Activated gamma-delta T cell (primary cell): ENCODE measurements at places on chromosomes 11 and 22.

DNA sequence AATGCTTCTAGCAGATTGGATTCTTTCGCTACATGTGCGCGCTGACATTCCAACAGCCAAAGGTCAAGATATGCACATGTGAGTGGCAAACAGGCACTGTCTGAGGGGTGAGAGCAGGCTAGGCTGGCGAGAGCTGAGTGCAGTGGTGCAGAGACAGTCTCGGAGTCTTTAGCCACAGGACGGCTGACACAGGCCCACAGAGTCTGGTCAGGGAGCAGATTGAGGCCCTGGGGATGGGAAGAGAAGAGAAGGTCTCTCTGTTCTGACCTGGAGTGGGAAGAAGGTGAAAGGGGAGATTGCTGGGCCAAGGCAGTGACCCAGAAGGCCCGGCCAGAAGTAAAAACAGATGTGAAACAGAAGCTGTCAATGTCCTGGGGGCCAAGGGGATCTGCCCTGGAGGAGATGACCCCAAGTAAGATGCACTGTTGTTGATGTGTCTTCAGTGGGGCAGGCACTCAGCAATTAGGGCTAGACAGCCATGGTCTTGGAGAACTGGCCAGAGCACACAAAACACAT is 197.8 kb downstream of the ETS1 start:
- DNase-seq = no peak

GRCh38 chr11:121464352-121464946 is 11.7 kb upstream of the SORL1-AS1 start:
- DNase-seq = peak; percentile 52

GRCh38 chr11:5336331-5336730 is 7.0 kb downstream of the OR51B5 start:
- no peak for DNase-seq

GRCh38 chr11:74471037-74471436 is 3.7 kb upstream of the KCNE3 start:
- DNase-seq = no peak

DNA sequence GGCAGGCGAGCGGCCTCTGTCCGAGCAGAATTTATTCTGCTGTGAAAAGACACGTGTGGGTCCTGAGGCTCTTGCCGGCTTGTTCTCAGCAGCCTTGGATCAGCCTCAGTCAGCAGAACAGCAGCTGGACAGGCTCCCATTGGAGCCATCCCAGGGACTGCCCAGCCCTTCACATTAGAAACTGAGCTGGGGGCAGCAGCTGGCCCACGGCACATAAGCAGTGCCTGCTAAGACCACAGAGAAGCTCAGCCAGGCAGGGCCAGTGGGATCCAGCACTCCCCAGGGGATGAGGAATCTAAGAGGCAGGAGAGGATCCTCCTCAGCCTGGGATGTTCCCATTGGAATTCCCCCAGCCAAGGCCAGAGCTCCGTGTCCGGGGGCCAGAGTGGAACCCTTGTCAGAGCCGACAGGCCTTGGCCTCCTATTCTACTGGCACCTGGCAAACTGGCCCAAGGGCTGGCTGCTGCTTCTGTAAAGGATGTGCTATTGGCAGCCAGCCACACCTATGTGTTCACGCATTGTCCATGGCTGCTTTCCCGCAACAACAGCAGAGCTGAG is 18.2 kb downstream of the RTN4R start:
- no peak for DNase-seq

DNA sequence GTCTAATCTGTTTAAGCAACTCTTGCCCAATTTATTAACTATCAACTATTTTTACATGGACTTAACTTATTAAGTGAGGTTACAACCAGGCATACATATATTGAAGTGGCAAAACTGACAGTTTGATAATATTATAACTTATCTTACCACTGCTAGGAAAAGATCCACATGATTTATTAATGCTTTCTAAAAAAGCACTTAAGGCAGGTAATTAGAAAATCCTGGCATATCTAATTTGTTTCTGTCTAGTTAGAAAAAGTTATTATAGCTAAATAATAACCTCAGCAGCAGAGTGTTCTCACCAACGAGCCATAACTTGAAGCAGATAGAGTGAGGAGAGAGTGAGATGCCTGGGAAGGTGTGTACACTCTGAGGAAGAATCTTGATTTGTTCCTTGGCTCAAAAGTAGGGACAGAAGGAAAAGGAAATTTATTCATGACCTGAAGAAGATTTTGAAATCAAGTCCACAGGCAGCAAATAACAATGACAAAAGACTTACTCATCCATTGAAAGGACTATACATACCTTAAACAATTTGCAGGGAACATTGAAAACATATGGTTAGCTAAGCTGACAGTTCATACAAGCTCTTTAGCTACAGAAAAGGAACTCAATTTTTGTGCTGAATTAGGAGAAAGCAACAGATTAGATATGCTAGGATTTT is 7.1 kb upstream of the MUC15 start:
- no peak for DNase-seq

DNA sequence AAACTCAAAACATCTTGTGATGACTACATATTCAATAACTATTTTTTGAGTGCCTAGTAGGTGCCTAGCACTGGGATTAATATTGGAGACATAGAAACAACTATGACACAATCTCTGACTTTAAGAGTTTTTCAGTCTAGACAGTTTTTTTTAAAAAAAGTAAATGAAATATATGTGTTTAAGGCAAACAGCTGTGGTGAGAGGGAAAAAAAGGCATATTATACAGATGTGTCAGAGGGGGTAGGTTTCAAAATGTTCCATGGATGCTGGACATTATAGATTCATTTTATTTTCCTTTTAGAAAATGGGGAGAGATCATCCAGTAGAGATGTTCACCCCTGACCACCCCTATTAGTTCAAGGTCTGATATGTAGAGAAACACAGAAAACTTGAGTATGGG is 90.8 kb downstream of the LUZP2 start:
- DNase-seq = no peak

- DNase-seq = no peak
Measured at GRCh38 chr22:32375678-32376450, 18.2 kb downstream of the RFPL3 start.

DNA sequence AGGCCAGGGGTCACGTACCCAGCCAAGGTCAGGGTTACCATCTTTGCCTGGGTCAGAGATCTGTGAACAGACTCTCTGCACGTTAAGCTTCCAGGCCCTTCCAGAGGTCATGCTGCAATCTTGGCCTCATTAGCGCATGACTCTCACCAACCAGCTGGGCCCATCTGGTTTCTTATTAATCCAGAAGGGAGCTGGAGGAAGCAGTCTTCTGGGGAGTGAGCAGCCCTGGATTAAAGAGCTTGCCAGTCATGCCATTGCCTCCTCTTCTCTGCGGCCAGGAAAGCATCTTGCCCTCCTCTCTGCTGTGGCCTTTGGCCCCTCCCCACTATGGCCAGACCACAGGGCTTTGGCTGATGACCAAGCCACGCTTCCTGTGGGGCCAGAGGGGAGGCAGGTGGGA is 57.4 kb downstream of the CHST1 start:
- no peak for DNase-seq

DNA sequence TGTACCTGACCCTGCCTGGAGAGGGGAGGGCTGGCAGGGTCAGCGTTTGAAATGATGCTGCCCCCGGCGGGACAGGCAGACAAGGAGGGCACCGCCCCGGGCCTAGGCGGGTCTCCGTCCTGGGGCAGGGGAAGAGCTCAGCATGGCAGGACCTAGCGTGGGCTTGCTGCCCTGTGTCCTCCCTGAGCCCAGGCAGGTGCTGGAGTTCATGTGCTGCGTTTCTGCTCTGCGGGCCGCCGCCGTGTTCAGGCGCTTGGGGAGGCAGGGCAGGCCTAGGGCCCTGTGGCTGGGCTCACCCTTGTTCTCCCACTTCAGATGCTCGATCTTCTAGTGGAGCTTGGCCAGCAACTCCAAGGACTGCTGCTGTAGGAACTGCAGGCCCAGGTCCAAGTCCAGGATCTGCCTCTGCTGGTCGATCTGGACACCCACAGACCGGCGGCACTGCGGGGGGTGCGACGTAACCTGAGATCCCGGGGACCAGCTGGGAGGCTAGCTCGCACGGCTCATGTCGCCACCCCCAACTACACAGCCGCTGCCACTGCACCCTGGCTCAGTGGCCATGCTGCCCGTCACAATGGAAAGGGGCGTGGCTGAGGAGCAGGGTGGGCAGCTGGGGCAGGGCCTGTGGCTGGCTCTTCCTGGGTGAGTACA is 84.4 kb downstream of the MED15 start:
- DNase-seq = no peak

DNA sequence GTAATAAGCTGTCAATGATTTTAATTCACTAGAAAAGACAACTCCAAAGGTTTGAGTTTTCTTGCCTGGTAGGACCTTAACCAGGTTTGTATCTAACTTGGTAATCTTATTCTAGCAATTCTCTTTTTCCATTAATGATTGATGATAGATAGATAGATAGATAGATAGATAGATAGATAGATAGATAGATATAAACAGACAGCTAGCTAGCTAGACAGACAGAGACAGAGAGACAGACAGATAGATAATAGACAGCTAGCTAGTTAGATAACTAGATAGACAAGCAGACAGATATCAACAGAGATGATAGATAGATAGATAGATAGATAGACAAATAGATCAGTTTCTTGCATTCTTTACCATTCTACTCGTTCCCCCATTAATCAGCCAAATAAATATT is 15.3 kb downstream of the TMPRSS6 start:
- no peak for DNase-seq

DNA sequence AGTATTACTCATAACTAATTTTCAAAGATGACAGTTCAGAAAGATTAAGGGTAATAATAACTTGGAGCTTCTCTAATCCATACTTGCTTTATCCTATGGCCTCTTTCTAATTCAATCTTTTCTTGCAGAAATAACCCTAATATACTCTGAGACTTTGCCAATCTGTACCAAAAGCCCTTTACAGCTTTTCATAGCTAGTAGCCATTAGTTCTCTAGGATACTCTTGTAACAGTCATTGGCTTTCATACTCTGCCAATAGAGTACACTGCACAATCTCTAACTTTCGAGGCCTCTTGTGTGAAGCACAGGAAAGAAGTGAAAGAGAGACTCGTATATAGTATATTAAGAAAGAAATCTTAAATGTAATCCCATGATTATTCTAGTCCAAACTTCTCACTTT is 38.1 kb downstream of the SLC36A4 start:
- no peak for DNase-seq

- no peak for DNase-seq
Measured at GRCh38 chr11:86804951-86805350, 4.6 kb downstream of the PRSS23 start.

GRCh38 chr11:62540804-62541701 is 5.6 kb downstream of the AHNAK start:
- no peak for DNase-seq

DNA sequence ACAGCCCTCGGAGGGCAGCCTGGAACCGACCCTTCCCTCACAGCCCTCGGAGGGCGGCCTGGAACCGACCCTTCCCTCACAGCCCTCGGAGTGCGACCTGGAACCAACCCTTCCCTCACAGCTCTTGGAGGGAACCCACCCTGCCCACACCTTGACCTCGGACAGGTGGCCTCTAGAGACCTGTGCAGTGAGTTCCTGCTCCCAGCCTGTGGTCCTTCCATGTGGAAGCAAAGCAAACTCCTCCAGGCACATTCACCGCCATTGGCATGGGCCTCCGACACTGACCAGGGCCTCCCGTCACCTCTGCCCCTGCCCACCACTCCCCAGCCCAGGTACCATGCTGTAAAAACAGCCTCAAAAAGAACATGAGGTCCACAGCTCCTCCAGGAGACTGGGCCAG is 272.1 kb downstream of the BRD1 start:
- no peak for DNase-seq
